T-cell (primary cell): ENCODE measurements at places on chromosomes 11 and 22. TPM values are rescaled to one million over a fixed set of nuclear protein-coding genes. Genes with fewer than 3 reads are reported as not detected.
A peak's percentile ranks its signal among the peaks of the same experiment; 100 is the strongest.

TRIM29 gene
- total RNA-seq = not detected

EHF gene
- not detected for total RNA-seq

SYT13 gene
- 0.03 TPM for total RNA-seq

FAT3 gene
- total RNA-seq = 0.03 TPM

DNA sequence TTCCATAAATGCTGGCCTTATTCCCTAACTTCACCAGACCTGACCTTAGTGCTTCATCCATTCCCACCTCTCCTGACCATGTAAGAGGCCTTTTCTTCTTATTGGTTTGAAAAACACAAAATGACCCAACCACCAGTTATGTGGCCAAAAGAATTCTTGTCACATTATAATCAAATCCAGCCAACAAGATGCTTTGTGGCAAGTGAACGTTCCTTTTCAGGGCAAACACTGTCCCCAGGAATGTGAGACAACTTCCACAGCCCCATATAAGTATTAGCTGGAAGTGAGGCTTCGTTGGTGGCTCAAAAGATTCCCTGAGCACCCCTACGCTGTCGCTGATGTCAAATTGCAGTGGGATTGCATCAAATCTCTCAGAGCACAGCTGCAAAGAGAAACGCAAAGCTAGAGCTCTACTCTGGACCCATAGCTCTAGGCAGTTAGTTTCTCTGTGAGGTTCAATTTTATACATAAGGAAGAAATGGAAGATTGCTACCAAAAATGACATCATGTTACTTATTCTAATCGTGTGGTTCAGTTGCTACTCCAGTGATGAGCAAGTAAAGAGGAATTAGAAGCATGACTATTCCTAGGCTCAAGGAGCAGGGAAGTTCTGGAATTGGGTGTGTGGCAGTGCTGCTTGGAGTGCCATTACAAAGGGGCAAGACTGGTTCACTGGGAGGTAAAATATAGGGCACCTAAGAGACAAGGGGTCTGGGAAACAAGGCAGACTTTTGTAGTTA lies 26.1 kb downstream of the GLYATL1 start:
- no peak overlapping the region for H3K27ac ChIP-seq
- no peaks in the 10 kb centered on the region for H3K27me3 ChIP-seq
- no peak overlapping the region for H3K4me3 ChIP-seq
- H3K36me3 ChIP-seq = no peaks in the 10 kb centered on the region

DNA sequence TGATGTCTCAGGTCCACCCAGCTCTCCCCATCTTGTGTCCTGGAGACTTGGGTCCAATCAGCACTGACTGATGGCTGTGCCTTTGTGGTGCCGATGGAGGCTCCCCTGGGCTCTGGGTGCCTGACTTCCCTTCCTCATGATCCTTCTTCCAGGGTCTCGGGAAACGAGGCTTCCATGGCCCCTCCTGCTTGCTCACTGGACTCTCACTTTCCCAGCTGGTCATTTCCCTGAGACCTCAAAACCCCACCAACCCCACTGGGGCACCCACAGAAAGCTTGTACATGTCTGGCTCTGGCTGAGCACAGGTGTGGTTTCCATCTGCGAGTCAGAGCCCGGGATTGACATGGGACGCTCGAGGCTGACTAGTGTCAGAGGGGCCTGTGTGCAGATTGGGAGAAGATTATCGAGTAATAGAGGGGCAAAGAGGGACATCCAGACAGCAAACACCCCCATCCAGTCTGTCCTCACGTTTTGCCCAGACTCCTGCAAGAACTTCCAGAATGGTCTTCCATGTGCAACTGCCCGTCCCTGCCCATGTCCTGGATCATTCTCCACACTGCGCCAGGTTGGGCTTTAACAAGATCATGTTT lies 15.1 kb downstream of the APOL1 start:
- no peaks in the 10 kb centered on the region for H3K36me3 ChIP-seq
- H3K4me1 ChIP-seq = no peaks in the 10 kb centered on the region
- DNase-seq = no peak
- H3K4me3 ChIP-seq = no peak overlapping the region
- no peak overlapping the region for H3K27ac ChIP-seq

- H3K27ac ChIP-seq = no peak overlapping the region
- no peak overlapping the region for H3K4me3 ChIP-seq
- no peaks in the 10 kb centered on the region for H3K27me3 ChIP-seq
- peaks cover 42% of the 10 kb centered on the region for H3K36me3 ChIP-seq
Observed at GRCh38 chr11:117187799-117188481, 9.4 kb downstream of the SIDT2 start.

DNA sequence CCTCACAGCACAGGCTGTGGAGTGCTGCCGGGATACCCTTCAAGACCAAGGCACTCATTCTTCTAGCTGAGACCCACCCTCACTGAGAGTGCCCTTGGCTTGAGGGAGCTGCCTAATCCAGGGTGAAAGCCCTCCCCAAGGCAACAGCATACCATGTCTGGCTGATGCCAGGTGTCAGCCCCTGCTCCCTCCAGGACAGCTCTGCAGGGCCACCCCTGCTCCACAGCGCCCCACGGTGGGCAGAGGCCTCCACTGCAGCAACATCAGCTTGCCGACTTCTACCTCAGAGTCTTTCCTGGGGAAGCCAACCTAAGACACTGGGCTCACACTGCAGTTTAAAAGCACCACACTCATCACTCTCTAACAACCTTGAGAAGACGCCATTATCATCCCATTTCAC lies 29.0 kb downstream of the TTLL1 start:
- H3K4me1 ChIP-seq = no peaks in the 10 kb centered on the region
- DNase-seq = peak; percentile 42
- H3K27me3 ChIP-seq = no peaks in the 10 kb centered on the region
- no peak overlapping the region for H3K4me3 ChIP-seq

DNA sequence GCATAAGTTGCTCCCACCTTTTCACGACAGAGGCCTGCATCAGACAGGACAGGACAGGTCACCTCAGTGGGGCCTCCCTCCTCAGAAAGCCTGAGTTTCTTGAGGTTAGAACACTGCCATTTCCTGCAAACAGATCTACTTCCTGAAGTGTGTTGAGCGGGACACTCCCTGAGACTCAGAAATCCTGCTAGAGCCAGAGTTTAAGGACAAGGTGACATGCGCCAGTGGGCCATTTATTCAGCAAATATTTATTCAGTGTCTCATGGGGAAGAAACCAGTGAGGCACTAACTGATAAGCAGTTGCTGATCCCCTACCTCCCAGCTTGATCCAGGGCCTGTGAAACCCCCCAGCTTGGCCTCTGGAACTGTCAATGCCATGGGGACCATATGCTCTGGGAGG lies 454.6 kb downstream of the SOX6 start:
- no peak for DNase-seq
- H3K4me3 ChIP-seq = no peak overlapping the region
- H3K27me3 ChIP-seq = no peaks in the 10 kb centered on the region
- H3K36me3 ChIP-seq = no peaks in the 10 kb centered on the region
- H3K4me1 ChIP-seq = no peaks in the 10 kb centered on the region
